Esophagus squamous epithelium (tissue), 5 donors: ENCODE measurements at places on chromosomes 2 and 18.

GRCh38 chr18:56715121-56715520, 64.0 kb downstream of the WDR7 start:
- no peak for DNase-seq

GRCh38 chr2:83971547-83971946, 487.5 kb downstream of the SUCLG1 start:
- no peak for DNase-seq

- DNase-seq, result no peak
These were observed 79.2 kb downstream of the LAMA1 start for GRCh38 chr18:7038330-7038851.

- DNase-seq, result no peak
These were observed 184.7 kb upstream of the DLGAP1 start for GRCh38 chr18:4639628-4640310.

- no peak for DNase-seq
These were observed 132.6 kb upstream of the CDCA7 start for GRCh38 chr2:173221937-173222594.

GRCh38 chr2:227862227-227862740, 9.1 kb upstream of the DAW1 start:
- no peak for DNase-seq

DNA sequence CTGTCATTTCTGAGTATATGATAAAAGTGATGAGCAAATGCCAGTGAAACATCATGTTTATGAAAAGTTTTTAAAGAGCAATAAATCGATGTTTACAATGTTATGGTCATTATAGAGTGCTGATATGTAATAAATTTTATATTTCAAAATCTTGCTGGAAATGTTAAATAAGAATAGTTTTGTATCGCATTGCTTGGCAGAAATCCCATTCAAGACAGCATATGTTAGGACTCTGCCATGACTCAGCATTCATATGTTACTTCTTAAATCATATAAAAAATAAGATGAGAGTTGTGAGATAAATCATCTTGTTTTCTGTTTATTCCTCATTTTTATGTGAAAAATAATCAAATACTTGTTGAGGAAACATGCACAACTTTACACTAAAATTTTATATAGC, 949.9 kb upstream of the NRXN1 start:
- no peak for DNase-seq

- no peak for DNase-seq
These were observed 106.4 kb upstream of the NCKAP5 start for GRCh38 chr2:133674433-133675331.

- DNase-seq, result no peak
These were observed 293.1 kb upstream of the ERBB4 start for GRCh38 chr2:212831671-212832199.

DNA sequence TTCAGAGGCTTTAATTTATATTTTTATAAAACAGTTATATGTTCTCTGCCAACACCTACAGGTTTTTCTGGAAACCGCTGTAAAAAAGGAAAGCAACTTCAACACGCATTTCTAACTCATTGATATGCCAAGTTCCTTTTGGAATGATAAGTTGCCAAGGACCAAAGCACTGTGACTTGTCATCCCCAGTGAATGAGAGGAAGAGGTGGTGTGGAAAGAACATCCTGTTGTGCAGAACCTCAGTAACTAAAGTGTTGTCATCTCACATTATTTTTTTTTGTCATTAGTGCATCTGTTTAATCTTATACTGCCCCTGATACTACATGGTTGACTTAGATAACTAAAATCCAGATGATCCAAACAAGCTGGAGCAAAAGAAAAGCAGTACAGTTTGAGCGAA, 96.0 kb upstream of the NEUROD1 start:
- no peak for DNase-seq

- DNase-seq, result no peak
These were observed 149.9 kb upstream of the TTC39C start for GRCh38 chr18:23864624-23865023.

DNA sequence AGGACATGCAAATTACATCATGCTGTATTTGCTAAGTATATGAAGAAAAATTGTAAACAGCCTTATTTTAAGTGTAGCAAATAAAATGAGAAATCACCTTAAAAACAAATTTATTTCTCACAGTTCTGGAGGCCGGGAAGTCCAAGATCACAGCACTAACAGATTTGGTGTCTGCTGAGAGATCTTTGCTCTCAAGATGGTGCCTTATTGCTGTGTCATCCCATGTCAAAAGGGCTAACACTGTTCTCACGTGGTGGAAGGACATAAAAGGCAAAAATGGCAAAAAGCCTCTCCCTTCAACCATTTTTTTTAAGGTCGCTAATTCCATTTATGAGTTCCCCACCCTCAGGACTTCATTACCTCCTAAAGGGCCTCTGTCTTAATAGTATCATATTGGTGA, 12.1 kb downstream of the XRCC5 start:
- DNase-seq, result no peak

DNA sequence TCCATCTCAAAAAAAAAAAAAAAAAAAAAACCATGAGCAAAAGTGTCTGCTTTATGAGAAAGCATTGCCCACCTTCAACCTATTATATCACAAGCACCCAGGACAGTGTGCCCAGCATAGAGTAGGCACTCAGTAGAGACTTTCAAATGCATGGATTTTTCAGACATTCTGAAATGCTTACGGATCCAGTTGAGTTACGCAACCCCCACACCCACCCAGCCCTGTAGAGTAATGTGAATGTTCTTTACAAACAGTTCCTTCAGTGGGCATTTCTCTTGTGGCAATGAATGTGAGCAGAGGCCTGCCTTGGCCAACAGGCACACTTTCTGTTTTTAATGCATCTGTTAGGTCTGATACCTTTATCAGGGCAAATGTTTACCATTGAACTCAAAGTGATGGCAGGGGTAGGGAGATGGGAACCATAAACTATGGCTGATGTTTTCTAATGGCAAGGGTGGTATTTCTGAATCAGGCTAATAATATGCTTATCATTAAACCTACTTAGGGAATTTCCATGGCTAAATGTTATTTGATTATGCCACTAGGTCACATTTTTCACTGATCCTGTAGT, 65.0 kb upstream of the RPL31 start:
- no peak for DNase-seq

DNA sequence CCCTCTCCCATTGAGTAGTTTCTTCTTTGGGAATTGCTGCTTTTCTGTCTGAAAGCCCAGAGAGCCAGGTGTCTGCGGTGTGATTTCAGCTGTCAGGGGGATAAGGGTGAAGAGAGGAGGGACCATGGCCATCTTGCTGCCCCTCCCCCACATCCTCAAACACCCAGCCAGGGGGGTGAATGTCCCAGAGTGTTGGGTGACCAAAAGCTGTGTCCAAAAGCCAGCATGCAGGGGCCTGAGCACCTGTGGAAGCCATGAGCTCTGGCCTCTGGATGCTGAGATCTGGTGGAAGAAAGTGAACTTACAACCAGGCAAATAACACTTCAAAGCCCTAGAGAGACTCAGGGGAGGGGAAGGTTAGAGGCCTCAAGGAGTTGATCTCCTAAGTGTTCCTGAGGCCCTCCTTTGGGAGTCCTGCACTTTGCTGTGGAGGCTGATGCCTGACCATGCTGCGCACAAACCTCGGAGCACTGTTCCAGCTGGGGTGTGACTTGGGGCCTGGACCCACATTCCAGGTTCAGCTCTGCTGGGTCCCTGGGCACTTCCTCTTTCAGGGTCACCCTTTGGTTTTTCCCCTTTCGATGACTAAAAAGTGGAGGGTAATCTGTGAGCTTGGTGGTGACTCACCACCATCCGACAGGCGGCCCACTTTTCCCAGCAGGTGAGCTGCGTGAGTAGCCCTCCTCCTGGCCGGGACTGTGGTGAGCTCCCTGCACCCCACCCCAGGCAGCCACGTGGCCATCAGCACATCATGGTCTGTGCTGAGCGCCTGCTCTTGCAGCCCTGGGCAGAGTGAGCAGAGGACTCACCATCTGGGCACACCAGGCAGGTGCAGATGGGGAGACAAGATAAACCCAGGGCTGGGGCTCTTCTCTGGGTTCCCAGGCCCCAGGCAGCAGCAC, 66.8 kb upstream of the FOSL2 start:
- no peak for DNase-seq

DNA sequence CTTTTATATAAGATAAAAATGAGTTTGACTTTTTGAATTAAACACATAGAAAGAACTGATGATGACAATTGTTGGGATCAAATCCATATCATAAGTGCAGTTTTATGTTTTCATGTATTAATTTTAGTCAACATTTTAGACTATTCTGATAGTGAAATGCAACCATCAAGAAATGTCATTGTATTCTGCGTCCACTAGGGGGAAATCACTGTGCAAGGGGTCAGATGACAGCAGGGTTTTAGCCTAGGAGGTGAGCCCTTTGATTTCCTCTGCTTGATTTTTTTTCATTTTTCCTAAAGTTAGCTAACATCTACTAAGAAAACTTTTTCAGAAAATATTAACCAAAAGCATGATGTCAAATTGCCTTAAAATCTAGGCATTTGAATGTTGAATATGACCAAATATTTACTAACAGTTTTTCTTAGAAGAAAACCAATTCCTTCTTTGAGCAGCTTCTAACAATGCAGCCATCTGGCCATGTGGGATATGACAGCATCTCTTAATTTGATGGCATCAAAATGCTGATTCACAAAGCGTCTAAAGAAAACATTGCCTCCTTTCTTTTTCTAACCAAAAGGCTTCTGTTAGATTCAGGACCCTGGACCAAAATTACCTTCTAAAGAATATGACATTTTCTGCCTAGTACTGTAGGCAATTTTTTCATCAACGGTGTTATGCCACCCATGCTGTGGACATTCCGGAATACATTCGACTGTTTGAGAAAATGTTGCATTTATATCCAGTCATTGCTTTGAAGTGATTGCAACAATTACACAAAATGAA, 141.5 kb downstream of the SPHKAP start:
- no peak for DNase-seq

- DNase-seq, result no peak
These were observed 1.7 kb downstream of the MARS2 start for GRCh38 chr2:197706839-197707207.

- DNase-seq, result no peak
These were observed 280.6 kb upstream of the UBE2E3 start for GRCh38 chr2:180699657-180700361.

- no peak for DNase-seq
These were observed 279.2 kb downstream of the GALR1 start for GRCh38 chr18:77528872-77529271.

DNA sequence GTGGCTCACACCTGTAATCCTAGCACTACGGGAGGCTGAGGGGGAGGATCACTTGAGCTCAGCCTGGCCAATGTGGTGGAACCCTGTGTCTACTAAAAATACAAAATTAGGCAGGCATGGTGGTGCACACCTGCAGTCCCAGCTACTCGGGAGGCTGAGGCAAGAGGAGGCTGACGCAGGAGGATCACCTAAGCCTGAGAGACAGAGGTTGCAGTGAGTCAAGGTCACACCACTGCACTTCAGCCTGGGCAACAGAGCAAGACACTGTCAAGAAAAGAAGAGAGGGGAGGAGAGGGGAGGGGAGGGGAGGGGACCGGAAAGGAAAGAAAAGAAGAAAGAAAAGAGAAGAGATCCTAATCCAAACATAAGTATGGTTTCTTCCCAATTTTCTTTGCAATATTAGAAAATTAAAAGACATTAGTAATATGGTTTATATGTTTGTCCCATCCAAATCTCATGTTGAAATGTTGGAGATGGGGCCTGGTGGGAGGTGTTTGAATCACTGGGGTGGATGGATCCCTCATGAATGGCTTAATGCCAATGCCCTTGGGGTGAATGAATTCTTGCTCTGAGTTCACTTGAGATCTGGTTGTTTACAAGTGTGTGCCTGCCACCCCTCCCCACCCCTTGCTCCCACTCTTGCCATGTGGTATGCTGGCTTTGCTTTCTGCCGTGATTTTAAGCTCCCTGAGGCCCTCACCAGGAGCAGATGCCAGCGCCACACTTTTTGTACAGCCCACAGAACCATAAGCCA, 50.7 kb downstream of the TRIP12 start:
- DNase-seq, result no peak

GRCh38 chr2:86518481-86518880, 44.8 kb downstream of the CHMP3 start:
- no peak for DNase-seq
